ENCODE measurements at places on chromosomes 16 and 17.
A peak's percentile ranks its signal among the peaks of the same experiment; 100 is the strongest.

DNA sequence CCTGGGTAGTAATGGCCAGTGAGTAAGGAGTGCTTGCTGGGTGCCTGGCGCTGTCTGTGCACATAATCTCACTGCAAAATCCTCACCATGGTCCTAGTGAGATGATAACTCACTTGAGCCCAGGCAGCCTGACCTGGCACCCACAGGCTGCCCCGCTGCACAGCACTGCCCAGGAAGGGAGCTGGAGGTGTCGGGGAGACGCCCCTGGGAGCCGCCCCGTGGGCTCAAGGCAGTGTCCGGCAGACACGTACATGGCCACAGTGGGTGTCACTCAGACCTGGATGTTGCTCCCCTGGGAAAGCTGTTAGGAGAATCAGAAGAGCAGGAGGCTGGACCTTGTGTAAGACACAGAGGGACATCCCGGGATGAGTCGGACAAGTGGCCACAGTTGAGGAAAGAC lies 44.2 kb downstream of the BEAN1 start:
- DNase-seq: no peak

DNA sequence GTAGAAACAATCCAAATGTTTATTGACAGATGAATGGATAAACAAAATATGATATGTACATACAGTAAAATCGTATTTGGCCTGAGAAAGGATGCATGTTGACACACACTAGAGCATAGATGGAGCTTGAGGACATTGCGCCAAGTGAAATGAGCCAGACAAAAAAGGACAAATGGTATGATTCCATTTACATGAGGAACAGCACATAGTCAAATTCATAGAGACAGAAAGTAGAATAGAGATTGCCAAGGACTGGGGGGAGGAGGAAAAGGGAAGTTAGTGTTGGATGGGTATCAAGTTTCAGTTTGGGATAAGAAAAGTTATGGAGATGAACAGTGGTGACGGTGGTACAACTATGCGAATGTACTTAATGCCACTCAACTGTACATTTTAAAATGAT lies 47.9 kb downstream of the COPRS start:
- peak; percentile 49 for DNase-seq

DNA sequence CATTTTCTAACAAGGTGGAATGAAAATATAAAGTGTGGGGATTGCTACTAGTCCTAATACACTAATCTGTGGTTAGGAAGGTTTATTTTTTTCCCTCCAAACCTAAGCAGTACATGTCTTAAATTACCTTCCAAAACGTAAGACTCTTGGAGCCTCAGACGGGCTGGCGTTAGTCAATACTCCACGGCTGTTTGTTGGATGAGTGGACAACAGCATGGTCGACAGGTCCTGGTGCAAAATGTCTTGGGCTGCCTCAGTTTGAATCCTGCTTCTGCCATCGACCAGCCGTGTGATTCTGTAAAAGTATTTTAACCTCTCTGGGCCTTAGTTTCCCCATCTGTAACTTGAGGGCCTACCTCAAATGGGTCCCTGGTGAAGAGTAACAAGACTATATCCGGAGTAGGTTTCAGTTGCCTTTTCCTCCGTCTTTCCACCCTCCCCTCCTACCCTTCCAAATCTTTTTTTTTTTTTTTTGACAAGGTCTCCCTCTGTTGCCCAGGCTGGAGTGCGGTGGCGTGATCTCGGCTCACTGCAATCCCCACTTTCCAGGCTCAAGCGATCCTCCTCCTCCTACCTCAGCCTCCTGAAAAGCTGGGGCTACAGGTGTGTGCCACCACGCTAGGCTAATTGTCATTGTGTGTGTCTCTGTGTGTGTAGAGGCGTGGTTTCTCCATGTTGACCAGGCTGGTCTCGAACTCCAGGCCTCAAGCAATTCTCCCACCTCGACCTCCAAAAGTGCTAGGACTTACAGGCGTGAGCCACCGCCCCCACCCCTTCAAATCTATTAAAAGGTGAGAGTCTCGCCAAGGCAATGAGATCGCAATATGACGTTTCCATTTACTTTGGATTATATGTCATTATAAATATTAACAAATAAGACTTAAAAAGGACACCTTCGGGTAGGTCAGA lies 5.8 kb downstream of the SCGB1C2 start:
- DNase-seq: no peak

DNA sequence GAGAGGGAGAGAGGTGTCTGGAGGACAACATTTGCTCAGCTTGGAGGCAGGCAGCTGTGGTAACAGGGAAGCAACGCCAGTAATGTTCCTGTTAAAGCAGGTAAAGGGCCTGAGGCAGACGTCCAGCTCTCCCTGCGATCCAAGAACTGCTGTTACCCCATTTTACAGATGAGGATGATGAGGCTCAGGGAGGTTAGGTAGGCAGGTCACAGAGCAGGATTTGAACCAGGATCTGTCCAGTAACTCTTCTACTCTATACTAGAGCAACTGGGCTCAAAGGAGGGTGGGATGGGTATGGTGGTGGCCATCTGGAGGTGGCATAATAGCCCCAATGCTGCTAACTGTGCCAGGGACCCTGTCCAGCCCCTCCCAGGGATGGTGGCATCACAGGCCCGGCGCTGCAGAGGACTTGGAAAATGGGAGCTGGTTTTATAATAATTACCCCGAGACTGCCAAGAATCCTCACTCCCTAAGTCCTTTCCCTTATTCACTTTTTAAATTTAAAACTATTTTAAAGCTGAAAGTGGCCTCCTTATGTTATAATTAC lies 12.0 kb downstream of the CA7 start:
- DNase-seq: no peak

- DNase-seq: peak; percentile 18
Observed at GRCh38 chr16:23597003-23597756, 1.1 kb upstream of the NDUFAB1 start.

- DNase-seq: peak; percentile 49
Observed at GRCh38 chr16:82136956-82137821, 32.8 kb downstream of the MPHOSPH6 start.
